ENCODE measurements at places on chromosomes 12 and 14.

GRCh38 chr14:94129111-94129757, at the start of gene IFI27L2:
TSS of gene IFI27L2 (minus strand) at chr14:94129604. CDS start at chr14:94129564, 40 bp downstream.
- peaks cover 19% of the 10 kb centered on the region for H3K4me1 ChIP-seq
- peaks cover 6% of the 10 kb centered on the region for H3K27me3 ChIP-seq
- peak within 1 kb of the TSS; percentile 54 for H3K27ac ChIP-seq
- peak within 1 kb of the TSS; percentile 88 for H3K4me3 ChIP-seq
- peaks cover 13% of the 10 kb centered on the region for H3K36me3 ChIP-seq

GRCh38 chr12:103745962-103746361, 95.1 kb downstream of the NT5DC3 start:
- H3K27me3 ChIP-seq: peaks cover 8% of the 10 kb centered on the region
- no peak for DNase-seq
- H3K36me3 ChIP-seq: no peaks in the 10 kb centered on the region
- no peaks in the 10 kb centered on the region for H3K4me1 ChIP-seq
- H3K4me3 ChIP-seq: no peak overlapping the region

DNA sequence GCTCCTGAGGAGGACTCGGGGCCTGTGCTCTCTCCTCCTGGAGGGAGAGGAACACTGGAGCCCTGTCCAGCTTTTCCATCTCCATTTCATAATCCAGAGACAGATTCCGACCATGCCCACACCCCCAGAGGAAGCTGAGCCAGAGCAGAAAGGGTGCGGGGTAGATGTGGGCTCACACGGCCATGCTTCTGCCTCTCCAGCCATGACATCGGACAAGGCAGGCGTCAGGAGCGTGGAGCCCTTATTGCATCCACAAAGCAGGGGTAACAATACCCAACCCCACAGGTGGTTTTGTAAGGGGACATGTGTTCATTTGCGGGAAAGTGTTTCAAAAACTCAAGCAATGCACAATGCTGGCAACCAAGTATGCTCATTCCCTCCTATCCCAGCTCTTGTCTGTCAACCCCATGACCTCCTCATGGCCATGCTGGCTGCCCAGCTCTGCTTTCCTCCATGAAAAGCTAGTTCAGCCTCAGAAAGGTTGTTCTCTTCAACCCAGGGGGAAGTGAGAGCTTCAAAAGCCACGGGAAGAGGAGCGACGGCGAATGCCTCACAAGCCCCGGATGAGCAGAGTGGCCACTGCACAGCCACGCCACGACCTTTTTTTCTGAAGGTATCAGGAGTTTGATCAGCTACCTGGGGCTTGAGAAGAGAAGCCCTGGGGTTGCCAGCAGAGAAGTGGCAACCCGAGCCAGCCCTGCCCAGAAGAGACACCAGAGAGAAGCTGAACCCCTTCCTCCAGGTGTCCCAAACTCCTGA, 161.7 kb downstream of the DPF3 start:
- peaks cover 39% of the 10 kb centered on the region for H3K36me3 ChIP-seq
- H3K27ac ChIP-seq: no peak overlapping the region
- H3K4me3 ChIP-seq: no peak overlapping the region
- no peaks in the 10 kb centered on the region for H3K27me3 ChIP-seq
- no peak for DNase-seq
- H3K4me1 ChIP-seq: peaks cover 3% of the 10 kb centered on the region

DNA sequence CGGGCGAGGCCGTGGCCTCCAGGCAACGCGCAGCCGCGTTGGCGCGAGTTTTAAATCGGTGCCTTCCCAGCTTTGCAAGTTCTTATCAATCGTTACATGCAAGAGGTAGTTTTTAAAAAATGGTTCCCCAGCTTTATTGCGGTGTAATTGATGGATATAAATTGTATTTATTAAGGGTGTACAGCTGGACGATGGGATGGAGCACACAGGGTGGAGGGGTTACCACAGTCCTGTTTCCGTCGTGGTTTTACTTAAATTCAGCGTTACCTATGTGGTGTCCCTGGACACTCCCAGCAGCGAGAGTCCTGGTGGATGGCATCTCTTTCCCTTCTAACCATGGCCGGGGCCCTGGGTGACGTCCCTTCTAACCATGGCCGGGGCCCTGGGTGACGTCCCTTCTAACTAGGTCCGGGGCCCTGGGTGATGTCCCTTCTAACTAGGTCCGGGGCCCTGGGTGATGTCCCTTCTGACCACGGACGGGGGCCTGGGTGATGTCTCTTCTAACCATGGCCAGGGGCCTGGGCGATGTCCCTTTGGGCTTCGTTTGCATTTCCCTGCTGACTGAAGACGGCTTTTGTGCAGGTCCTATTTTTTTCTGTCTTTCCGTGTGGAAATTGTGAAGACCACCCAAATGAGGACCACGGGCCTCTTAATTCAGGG, 97.9 kb downstream of the TNFAIP2 start:
- peaks cover 50% of the 10 kb centered on the region for H3K27me3 ChIP-seq
- H3K4me3 ChIP-seq: no peak overlapping the region
- no peak overlapping the region for H3K27ac ChIP-seq
- DNase-seq: no peak
- no peaks in the 10 kb centered on the region for H3K4me1 ChIP-seq
- no peaks in the 10 kb centered on the region for H3K36me3 ChIP-seq

DNA sequence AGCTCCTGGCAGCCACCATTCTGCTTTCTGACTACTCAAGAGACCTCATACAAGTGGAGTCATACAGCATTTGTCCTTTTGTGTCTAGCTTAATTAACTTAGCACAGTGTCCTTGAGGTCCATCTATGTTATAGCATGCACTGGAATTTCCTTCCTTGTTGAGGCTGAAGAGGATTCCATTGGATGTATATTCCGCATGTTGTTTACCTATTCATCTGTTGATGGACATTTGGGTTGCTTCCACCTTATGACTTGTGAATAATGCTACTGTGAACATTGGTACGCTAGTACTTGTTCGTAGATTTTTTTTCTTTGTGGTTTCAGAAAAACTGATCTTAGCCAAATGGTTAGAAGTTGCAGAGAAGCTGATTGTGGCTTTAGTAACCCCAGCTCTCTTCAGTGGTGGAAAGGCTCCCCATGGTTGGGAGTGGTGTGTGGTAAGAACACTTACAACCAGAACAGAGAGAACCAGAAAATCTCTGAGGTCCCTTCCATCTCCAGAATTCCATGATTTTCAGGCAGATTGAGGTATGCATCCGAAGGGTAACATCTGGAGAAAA, 118.4 kb downstream of the SAMD4A start:
- no peak for DNase-seq
- H3K4me3 ChIP-seq: no peak overlapping the region
- H3K36me3 ChIP-seq: no peaks in the 10 kb centered on the region
- peaks cover 6% of the 10 kb centered on the region for H3K4me1 ChIP-seq
- no peak overlapping the region for H3K27ac ChIP-seq
- no peaks in the 10 kb centered on the region for H3K27me3 ChIP-seq

GRCh38 chr14:82080370-82080769, 546.7 kb upstream of the SEL1L start:
- no peak for DNase-seq
- no peaks in the 10 kb centered on the region for H3K36me3 ChIP-seq
- H3K4me1 ChIP-seq: no peaks in the 10 kb centered on the region
- H3K27ac ChIP-seq: no peak overlapping the region
- H3K27me3 ChIP-seq: no peaks in the 10 kb centered on the region

DNA sequence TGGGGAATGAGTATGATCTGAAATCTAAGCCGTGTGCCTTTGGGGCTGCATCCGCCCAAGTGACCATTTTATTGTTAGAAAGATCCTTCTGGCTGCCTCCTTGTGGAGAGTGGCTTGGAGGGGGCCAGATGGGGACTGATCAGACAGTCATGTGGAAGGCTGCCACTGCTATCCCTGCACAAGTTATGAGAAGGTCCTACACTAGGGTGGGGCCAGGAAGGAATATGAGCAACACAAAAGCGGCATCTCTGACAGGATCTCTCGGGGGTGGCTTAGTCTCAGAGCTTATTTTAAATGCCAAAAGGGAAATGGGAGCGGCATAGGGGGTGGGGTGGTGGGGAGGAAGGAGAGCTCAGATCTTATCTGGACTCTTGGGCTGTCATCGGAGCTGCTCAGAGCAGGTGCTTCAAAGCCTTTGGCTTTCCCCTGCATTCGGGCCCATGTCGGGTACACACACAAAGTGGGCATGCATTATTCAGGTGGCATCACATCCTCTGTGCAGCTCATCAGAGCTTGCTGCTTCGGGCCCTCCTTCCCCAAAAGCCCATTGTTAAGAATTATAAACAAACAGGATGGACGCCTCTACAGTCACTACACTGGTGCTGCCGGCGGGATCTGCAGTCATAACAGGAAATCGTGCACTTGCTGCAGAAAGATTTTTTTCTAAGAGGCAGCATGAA, 805.4 kb downstream of the VRK1 start:
- DNase-seq: no peak
- no peaks in the 10 kb centered on the region for H3K36me3 ChIP-seq

- no peak overlapping the region for H3K4me3 ChIP-seq
- DNase-seq: no peak
- peaks cover 48% of the 10 kb centered on the region for H3K36me3 ChIP-seq
- H3K27ac ChIP-seq: no peak overlapping the region
These were observed 25.9 kb upstream of the ISM2 start for GRCh38 chr14:77524536-77524935.

DNA sequence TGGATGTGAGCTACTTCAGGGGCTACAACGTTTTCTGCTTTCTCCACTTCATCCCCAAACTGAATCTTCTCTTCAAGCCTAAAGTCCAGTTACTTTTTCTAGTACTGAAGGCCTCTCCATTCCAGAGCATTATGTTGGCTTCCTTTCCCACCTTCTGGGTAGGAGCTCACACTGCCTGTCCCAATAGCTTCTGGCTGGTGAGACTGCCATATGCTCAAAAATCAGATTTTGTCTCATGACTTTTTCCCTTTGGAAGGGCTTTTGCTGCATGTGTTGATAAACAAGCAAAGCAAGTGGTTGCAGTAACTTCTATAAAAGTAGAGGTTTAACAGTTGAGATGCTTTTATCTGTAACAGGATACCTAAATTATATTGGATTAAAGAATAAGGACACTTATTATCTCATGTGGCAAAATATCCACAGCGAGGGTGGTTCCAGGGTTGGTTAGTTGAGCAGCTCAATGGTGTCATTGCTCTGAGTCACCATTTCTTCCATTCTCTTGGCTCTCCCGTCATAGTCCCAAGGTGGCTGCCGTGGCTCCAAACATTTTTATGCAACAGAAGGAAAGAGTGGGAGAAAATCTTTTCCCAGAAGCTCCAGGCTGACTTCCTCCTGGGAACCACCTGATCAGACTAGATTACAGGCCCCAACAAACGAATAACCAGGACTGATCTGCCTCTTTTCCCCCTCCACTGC, 15.1 kb upstream of the PPFIBP1 start:
- H3K36me3 ChIP-seq: no peaks in the 10 kb centered on the region
- peaks cover 1% of the 10 kb centered on the region for H3K27me3 ChIP-seq
- H3K4me1 ChIP-seq: peaks cover 2% of the 10 kb centered on the region
- DNase-seq: no peak
- no peak overlapping the region for H3K27ac ChIP-seq

DNA sequence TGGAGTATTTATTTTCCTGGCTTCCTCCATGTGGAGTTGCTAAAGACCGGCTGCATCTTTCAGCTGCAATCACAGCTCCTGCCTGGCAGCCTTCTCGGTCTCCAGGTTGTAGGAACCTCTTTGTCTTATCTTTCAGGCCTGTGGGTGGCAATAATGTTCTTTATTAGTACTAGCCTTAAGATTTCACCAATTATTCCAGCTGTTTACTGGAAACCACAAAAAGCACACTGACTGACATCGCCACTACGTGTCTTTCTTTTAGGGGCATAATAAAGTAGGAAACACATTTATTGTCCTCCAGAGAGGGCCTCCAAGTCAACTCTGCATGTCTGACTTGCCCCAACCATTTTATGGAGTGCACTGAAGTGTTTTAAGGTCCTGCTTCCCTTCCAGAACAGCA, 1116.5 kb upstream of the TMEM132C start:
- no peaks in the 10 kb centered on the region for H3K27me3 ChIP-seq
- H3K4me3 ChIP-seq: no peak overlapping the region
- no peak overlapping the region for H3K27ac ChIP-seq

- no peak for DNase-seq
- no peaks in the 10 kb centered on the region for H3K27me3 ChIP-seq
These were observed 24.4 kb downstream of the ANKS1B start for GRCh38 chr12:99960311-99960710.

GRCh38 chr12:94806617-94807016, 156.3 kb upstream of the TMCC3 start:
- no peak overlapping the region for H3K4me3 ChIP-seq
- H3K27ac ChIP-seq: peak overlapping the region; percentile 38
- DNase-seq: no peak
- H3K27me3 ChIP-seq: no peaks in the 10 kb centered on the region

- H3K36me3 ChIP-seq: no peaks in the 10 kb centered on the region
- no peak overlapping the region for H3K4me3 ChIP-seq
- H3K4me1 ChIP-seq: peaks cover 9% of the 10 kb centered on the region
- no peak for DNase-seq
- no peak overlapping the region for H3K27ac ChIP-seq
These were observed 31.1 kb downstream of the TMEM30B start for GRCh38 chr14:61250063-61250462.

- no peak overlapping the region for H3K4me3 ChIP-seq
- no peaks in the 10 kb centered on the region for H3K27me3 ChIP-seq
- no peaks in the 10 kb centered on the region for H3K36me3 ChIP-seq
- no peaks in the 10 kb centered on the region for H3K4me1 ChIP-seq
- no peak overlapping the region for H3K27ac ChIP-seq
- DNase-seq: no peak
These were observed 107.2 kb downstream of the PDE3A start for GRCh38 chr12:20475542-20475941.

DNA sequence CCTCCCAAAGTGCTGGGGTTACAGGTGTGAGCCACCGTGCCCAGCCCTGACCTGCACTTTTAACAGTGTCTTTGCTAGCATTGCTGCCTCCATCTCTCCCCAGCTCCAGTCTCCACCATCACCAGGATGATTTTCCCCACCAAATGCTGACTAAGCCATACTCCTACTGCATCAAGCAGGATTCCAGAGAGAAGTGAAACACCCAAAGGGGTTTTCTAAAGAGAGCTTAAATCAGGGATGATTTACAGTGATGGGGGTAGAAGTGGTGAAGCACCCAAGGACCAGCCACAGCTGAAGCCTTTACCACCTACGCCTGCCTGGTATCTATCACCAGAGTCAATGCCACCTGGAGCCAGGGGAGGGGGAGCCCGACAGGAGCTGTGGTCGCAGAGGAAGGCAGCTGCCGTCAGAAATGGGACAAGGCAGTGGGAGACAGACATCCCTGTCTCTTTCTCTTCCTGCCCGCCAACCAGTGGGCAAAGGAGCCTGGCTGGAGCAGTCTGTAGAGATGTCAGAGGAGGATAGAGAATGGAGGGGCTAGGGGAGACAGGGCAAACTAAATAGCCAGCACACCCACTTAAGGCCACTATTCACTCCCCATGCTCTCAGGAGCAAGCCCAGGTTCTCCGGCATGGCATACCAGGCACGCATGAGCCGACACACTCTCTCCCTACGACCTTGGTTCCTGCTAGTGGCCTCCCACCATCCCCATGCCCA, 22.4 kb upstream of the CD9 start:
- H3K4me3 ChIP-seq: no peak overlapping the region
- H3K27ac ChIP-seq: no peak overlapping the region
- H3K4me1 ChIP-seq: no peaks in the 10 kb centered on the region
- peaks cover 22% of the 10 kb centered on the region for H3K27me3 ChIP-seq

GRCh38 chr12:97716356-97716755, 253.8 kb downstream of the RMST start:
- no peaks in the 10 kb centered on the region for H3K4me1 ChIP-seq
- DNase-seq: no peak
- no peak overlapping the region for H3K27ac ChIP-seq
- no peaks in the 10 kb centered on the region for H3K36me3 ChIP-seq
- H3K4me3 ChIP-seq: no peak overlapping the region

GRCh38 chr12:54940727-54941315, 43.7 kb downstream of the TESPA1 start:
- no peaks in the 10 kb centered on the region for H3K36me3 ChIP-seq
- no peak for DNase-seq
- no peak overlapping the region for H3K27ac ChIP-seq
- no peaks in the 10 kb centered on the region for H3K27me3 ChIP-seq
- H3K4me3 ChIP-seq: no peak overlapping the region
- H3K4me1 ChIP-seq: peaks cover 4% of the 10 kb centered on the region
